ENCODE measurements at places on chromosomes 2 and 18.

GRCh38 chr2:213306316-213306942 lies 22.2 kb downstream of the SPAG16 start:
- no peak for DNase-seq

- DNase-seq = no peak
These were observed 199.4 kb upstream of the CYP26B1 start for GRCh38 chr2:72347081-72347480.

- no peak for DNase-seq
These were observed 24.0 kb downstream of the MYO7B start for GRCh38 chr2:127559454-127559853.

- DNase-seq = no peak
These were observed 128.7 kb downstream of the NFATC1 start for GRCh38 chr18:79524181-79525078.

DNA sequence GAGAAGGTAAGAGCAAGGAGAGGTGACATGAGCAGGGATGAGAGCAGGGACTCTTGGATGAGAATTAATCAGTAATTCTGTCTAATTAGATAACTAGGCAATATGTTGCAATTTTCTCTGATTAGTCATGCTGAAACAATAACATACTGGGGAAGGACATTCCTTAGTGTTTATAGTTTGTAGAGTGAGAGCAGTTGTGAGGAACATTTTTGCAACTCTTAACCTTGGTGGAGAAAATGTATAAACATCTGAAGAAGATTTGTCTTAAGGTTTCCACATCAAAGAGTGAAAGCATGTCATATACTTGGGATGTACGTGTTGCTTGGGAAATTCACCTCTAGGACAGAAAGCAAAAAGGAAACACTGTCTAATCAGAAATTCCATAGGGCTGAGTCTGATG lies 955.4 kb upstream of the FANCL start:
- no peak for DNase-seq

DNA sequence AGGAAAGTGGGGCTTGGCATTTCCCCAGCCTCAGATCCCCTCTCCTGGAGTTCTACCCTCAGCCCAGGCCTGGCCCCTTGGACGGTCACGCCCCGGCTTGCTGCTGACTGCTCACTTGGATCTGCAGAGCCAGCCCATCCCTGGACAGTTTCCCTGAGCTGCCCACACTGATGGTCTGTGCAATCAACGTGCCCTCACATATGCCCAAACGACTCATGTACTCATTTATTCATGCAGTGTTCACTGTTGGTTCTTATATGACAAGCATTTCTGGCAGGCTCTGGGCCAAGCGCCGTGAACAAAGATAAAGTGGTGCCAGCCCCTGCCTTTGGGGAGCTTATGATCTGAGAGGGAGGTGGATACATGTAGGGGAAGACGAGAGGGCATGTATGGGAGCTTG lies 20.3 kb upstream of the GLI2 start:
- DNase-seq = no peak

- DNase-seq = no peak
These were observed 544 bp downstream of the LRATD1 start for GRCh38 chr2:14633061-14633460.

DNA sequence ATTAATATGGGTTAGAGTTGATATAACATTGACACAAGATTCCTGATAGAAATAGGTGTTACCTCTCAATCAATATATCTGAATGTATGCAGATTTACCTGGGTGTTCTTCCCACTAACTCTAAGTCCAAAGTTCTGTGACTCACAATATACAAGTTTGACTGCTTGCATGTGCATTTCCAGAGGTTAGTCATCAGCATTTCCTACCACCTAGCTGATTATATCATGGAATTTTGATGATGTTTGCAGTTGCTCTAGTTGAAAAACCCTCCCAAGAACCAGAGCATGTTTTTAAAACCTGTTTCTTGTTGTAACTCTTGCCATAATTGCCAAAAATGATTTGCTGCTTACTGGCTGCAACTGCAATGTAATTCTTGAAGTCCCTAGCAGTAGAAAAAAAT lies 15.0 kb upstream of the DSG1 start:
- DNase-seq = peak; percentile 34

GRCh38 chr2:208359632-208359986 lies 47.0 kb upstream of the PTH2R start:
- DNase-seq = no peak

DNA sequence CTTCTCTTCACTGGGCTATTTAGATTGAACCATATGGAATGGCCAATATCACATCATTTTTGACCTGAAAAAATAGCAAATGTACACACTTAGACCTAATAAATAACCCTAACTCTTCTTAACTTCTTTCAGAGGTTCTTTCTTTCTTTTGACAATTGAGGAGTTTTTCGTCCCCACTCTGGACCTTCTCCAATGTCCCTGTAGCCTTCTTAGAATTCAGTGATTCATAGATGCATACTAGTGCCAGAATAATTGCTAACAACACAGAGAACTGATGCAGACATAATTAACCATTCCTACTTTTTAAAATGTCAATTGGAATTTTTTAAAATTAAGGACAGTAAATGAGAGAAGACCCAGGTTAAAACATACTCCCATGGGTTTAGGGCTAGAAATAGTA lies 20.0 kb downstream of the DAPL1 start:
- DNase-seq = no peak

- no peak for DNase-seq
These were observed 57.7 kb downstream of the CCDC93 start for GRCh38 chr2:117956036-117956796.

DNA sequence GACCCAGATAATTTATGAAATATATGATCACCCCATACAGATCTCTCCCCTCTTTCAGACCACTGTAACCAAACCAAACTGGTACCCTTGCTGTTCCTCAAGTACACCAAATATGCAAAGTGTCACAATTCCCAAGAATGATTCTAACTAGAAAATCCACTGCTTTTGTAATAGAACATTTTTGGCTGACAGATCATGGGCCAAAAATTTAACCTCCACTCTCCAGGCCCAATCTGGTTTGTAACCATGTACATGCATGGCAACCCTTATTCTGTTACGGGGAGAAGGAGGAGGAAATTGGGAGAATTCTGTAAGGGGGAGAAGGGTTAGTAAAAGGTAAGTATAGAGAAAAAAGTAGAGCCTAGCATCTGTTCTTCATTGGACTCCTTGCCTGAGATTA lies 62.0 kb downstream of the IKZF2 start:
- no peak for DNase-seq

DNA sequence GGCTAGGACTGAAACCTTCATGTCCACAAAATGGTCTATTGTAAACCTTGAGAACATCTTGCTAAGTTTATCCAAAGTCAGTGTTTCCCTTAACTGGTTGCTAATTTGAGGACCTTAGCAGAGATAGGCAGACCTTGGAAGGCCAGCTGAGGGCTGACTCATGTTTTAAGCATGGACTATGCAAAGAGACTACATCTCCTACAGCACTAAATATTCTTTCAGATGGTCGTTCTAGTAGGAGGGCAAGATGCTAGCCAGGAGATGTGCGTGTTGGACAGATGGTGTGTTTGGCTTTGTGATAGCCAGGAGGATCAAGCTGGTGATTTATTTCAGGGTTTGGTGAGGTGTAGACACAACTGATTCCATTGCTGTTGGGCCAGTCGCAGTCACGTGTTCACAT lies 75.8 kb downstream of the NRP2 start:
- DNase-seq = peak; percentile 73

- DNase-seq = peak; percentile 35
These were observed 21.9 kb upstream of the PAX3 start for GRCh38 chr2:222320436-222321395.

DNA sequence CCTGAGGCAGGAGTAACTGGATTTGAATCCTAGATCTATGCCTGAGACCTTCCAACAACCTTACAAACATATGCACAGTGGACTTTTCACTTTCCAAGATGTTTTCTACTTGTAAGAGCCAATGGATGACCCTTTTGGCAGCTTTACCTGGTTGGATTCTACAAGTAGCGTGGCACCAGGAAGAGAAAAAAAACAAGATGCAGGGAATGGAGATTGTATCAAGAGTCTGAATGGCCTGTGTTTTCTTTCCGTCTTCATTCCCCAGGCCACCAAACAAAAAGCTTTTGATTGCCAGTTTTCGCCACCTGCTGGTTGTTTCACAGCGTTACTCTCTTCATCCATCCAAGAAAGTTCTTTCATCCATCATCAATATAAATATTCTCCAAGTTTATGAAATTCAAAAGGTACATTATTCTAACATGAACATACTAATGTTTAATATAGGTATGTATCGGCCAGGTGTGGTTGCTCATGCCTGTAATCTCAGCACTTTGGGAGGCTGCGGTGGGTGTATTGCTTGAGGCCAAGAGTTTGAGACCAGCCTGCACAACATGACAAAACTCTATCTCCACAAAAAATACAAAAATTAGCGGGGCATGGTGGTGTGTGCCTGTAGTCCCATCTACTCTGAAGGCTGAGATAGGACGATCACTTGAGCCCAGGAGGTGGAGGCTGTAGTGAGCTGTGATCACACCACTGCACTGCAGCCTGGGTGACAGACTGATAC lies 3.5 kb upstream of the BCL2 start:
- DNase-seq = peak; percentile 76

DNA sequence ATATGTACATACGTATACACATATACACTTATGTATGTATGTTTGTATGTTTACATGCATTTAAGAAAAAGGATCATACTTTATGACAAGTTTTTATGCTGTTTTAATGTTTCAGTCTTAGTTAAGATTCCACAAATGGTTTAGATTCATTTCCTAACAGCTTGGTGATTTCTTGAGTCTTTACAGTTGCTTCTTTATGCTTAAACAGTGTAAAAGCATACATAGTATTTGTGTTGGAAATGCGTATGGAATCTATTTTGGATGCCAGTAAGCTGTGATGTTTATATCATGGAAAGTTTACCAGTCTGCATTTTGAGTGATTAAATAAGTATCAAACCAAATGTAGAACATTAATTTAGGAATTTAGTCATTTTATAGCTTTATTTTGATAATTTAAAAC lies 55.4 kb downstream of the AGFG1 start:
- no peak for DNase-seq

DNA sequence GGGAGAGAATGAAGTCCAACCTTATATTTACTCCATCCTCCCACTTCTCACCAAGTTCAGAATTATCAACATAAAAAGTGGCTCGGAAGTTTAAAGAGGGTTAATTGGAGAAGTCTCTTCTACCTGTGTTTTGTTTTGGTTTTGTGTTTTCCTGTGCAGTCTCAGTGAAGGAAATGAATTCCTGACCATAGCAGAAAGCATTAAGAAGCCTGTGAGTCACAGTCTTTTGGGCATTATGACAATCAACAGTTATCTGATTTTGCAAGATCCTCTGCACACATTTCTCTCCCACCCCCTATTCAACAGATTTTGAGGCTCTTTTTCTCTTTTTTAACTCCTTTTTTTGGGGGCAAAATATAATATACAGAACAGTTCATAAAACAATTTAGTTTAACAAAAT lies 8.6 kb upstream of the RPL37A start:
- DNase-seq = peak; percentile 54

DNA sequence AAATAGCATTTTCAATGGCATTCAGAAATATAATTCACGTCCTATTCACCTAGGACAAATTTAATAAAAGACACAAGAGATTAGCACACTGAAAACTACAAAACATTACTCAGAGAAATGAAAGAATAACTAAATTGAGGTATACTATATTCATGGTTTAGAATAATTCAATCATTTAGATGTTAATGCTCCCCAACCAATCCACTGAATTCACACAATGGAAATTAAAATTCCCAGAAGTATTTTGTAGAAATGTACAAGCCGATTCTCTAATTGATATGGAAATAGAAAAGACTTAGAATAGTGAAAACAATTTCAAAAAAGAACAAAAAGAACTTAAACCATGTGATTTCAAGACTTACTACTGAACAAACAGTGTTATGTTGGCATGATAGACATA lies 212.2 kb downstream of the ZEB2 start:
- DNase-seq = no peak

DNA sequence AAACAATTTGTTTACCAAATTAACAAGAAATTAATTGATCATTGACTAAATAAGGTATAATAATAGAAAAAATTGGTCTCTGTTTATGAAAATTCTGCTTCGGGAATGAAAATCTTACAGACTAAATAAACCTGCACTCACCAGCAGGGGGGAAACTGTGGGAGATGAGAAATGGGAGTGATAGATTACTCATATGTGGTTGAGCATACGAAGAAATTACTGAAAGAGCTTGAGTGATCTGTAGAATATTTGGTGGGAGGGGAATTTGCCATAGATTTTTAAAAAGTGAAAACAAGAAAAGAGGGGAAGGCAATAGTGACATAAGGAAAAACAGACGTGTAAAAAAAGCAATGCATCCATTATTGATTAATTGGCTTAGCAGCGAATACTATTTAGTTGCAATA lies 2.2 kb downstream of the HMSD start:
- no peak for DNase-seq

DNA sequence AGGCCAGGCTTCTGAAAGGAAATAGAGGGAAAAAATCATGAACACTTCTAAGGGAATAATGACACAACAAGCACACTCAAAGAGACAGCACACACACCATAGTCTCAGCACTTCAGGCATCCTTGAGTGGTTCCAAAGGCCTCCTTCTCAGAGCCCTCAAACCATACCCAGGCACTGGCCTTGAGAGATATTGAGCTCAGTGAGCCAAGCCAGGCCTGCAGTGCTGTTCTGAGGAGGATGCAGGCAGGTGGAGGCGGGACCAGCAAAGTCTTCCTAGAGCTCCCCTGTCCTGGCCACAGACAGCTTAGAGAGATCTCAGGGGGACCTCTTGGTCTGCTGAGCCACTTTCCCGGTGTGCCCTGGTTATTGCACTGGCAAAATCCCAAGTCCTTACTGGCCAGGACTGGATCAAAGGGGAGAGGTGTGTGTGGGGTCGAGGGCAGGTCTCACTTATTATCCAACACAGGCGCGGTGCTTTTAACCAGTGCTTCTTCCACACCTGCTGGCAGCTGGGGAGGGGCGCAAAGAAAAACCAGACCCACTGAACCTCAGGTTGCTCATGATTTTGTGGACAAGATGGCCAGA lies 86.8 kb upstream of the HAAO start:
- no peak for DNase-seq

GRCh38 chr2:23220513-23221094 lies 164.4 kb upstream of the KLHL29 start:
- no peak for DNase-seq

GRCh38 chr2:170152421-170152820 lies 25.5 kb upstream of the MYO3B start:
- DNase-seq = no peak

DNA sequence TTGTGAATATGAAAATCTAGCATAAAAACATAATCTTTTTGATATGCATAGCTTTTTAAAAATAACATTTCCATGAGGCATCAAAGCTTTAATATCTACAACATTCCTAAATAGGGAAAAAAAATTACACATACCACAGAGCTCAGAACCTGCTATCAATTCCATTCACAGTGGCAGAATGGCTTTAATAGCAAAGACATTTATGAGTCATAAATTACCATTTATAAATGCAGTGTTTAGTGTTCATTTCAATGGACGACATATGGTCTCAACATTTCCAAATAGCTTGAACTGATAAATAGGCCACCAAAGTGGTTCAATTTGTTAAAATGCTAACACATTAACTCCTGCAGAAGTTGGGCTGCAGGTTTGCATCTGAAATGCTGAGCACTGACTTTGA lies 600.6 kb upstream of the SETBP1 start:
- DNase-seq = no peak

- DNase-seq = peak; percentile 39
These were observed 315.8 kb upstream of the NRP2 start for GRCh38 chr2:205366336-205367060.

- no peak for DNase-seq
These were observed 106.8 kb upstream of the SPATS2L start for GRCh38 chr2:200199576-200200263.

- DNase-seq = no peak
These were observed 180.5 kb downstream of the ZFP36L2 start for GRCh38 chr2:43045866-43046265.
